ENCODE measurements at places on chromosomes 6 and 20.

DNA sequence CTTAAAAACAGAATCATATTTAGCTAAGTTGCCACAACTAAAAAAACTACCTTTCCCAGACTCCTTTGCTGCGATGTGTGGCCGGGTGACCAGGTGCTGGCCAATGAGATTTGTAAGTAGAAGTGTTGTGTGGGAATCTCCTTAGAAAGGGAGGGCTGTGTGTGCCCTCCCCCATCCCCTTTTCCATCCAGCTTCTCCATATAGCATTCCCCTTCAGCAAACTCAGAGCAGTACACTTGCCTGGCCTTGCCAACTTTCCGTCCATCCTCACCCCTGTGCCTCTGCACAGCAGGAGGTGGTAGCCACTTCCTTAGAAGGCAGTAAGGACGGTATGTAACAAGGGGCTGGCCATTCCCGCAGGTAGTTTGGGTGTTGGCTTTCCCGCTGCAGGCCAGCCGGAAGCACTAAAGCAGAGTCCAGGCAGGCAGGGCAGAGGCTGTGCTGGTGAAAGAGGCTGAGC is 22.3 kb upstream of the KCNK16 start:
- DNase-seq = no peak

- DNase-seq = no peak
Measured at GRCh38 chr6:63537201-63537958, 34.9 kb upstream of the LOC128125822 start.

DNA sequence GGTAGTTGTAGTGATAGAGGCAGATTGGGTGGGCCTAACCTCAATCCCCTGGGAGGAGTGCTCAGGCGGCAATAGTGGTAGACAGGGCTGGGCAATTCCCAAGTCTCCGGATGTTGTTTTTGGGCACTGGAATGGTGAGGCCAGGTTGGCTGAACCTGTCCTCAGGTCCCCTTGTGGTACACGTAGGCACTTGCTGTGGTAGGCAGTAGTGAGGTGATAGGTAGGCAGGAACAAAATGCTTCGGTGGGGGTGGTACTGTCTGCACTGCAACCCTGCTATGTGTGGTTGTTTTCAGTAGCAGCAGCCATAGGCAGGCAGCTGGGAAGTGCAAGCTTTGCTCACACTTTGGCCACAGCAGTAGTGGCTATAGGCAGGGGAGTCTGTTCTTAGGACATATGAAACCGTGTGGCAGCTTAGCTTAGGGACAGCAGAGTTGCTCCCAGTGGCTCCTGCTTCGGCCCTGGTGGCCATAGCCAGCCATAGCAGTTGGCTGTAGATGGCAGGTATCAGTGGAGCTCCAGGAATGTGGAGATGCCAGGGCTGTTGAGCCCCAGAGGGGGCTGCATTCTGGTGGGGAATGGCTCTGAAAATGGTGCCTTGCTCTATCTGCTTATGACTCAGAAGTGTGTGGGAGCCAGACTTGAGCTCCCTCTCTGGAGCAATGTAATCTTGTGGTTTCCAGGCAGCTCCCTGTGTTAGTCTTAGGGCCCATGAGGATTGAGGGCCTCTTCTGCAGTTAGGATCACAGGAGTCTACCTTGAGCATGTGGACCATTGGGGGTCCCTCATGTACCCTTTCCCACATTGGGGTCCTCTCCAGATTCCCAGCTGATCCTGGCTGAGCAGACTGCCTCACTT is 241.8 kb upstream of the BMP2 start:
- DNase-seq = no peak

DNA sequence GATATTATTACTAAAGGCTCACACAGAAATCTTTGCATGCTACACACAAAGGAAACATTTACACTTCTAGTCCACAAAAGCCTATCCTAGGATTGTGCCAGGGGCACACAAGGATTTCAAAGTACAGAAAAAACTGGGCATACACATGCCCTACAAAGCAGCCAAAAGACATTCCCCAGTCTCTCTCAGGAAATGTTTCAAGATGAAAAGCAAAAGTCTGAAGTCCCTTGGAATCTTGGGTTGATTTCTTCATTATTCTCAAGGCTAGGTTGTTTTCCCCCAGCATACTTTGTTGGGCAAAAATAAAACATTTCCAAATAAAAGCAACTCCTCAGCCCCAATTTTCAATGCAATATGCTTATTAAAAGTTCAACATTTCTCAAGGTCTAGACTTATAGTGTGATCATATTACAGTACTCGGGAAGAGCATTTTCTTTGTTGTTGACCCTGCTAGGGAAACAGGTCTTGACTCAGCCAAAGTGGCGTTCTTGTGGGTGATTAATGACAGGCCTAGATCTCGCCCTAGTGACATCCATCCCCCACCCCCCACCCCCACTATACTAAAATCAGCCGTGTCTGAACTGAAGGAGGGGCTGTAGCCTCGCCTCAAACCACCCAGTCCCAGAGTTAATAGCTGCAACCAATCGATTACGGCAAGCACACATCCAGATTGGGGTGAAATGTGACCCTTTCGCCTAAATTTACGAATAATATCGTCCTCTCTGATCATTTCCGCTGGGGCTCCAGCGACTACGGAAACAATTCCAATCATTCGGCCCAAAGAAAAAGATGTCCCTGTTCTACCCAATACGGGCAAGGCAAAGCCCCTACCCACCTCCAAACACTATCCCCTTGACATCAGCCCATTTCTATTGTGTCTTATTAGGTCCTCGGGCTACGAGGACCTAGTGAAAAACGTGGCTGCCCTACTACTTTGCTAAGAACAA is 1.4 kb downstream of the AKIRIN2 start:
- peak; percentile 23 for DNase-seq

DNA sequence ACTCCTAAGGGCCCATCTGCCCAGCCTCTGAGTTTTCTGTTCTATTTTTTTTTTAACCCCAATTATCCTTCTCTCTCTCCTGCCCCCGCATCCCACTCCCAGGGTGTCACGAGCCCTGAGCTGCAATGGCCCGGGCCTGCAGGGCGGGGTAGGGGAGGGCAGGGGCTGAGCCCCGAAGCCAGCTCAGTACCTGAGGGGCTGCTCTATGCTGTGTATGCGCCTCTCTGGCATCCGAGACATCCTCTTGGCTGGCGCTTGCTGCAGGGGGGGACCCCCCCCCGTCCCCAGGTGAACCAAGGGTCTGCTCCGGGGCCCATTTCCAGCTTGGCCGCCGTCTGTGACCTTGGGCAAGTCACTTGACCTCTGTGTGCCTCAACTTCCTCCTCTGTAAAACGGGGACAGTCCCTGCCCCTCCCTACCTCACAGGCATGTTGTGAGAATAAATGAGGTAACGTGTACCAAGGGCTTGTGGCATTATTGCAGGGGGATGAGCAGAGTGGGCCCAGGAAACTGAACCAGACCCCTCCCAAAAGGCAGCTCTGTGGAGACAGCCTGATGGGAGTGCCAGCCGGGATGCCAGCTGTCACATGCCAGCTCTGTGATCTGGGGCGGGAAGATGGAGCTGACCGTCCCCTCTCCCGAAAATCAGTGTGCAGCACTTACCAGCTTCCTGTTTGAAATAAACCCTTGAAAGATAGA is 13.0 kb upstream of the MYL9 start:
- DNase-seq = no peak

DNA sequence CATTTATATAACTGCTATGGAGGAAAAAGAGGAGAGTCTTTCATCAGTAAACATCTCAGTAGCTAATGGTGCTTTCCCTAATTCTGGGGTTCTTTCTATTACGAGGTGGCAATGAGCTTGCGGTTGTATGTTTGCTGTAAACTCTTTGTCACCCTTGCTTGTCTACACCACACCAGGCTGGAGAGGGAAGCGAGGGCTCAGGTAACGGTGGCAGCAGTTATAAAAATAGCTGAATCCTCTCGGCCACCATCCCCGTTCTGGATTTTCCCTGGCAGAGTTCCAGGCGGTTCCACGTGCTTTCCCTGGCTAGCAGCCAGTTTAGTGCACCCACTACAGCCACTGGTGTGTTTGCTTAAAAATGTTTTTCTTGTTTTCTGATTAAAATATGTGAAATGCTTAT is 39.0 kb downstream of the MAS1 start:
- DNase-seq = peak; percentile 10

DNA sequence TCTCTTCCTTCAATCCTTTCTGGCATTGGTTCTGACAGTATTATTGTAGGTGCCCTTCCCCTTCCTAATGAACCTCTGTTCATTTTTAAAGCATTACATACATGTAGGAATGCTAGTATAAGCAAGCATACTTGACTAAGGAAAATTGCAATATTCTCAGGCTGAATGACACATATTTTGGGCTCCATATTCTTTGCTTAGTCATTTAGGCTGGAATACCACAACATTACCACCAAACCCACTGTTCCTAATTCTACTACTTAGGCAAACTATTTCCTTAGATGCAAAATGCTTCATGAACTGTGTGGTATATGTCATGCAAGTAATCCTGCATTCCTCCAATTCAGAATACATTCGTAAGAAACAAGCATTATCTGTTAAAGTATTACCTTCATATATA is 113.9 kb downstream of the PRDM1 start:
- DNase-seq = no peak

DNA sequence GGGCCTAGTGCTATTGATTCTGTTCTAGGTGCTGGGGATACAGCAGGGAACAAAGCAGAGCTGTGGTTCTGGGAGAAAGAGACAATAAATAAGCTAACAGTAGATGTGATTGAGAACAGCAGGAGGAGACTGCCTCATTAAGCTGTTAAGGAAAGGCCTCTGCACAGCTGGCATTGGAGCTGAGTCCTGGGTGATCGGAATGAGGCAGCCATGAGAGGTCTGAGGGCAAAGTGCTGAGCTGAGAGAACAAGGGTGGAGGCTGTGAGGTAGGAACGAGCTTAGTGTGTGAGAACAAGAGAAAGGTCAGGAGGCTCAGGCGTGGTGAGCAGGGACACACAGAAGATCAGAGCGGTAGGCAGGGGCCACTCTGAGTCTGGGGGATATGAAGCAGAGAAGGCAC is 18.3 kb downstream of the DDX27 start:
- no peak for DNase-seq

- no peak for DNase-seq
Measured at GRCh38 chr20:23130622-23131140, 44.6 kb upstream of the CD93 start.

DNA sequence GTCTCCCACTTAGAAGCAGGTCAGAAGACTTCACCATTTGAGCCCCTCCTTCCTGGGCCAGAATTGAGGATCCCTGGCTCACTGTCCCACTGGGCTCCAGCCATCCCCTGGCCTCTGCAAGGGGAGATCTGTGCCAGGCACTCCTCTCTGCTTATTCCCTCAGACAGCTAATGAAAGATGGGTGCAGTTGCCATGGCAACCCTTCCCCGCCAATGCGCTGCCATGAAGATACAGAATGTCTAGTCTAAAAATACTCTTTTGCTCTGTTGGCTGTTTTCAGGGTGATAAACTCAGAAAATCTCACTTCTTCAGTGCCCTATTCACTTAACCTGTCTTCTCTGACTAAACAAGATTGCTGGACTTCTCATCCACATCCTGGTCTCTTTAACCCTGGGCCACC is 13.6 kb upstream of the TTLL2 start:
- no peak for DNase-seq

DNA sequence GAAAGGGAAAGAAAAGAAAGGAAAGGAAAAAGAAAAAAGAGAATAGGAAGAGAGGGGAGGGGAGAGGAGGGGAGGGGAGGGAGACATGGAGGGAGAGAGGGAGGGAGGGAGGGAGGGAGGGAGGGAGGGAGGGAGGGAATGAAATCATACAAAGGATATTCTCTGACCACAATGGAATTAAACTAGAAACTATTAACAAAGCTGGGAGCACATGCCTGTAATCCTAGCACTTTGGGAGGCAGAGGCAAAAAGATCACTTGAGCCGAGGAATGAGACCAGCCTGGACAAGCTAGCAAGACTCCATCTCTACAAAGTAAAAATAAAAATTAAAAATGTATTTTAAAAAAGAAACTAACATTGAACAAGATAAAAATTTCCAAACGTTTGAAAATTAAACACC is 62.8 kb downstream of the ILRUN start:
- DNase-seq = no peak

DNA sequence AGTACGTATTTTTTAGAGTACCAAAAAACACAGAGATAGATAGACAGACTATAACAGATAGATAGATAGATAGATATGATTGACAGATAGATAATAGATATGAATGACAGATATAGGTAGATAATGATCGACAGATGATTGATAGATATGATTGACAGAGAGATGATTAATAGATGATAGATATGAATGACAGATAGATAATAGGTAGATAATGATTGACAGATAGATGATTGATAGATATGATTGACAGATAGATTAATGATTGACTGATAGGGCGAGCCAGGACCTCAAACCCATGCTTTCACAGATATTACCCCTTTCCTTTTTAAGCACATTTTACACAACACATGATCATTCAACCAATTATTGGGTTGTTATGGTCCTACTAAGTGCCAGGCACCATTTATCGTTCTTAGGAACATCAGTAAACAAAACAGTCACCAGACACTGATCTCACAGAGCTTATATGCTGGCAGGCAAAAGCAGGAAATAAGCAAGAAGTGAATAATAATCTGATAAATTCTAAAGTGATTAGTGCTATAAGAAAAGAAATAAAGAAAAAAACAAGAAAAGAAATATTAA is 11.6 kb downstream of the MAFB start:
- DNase-seq = no peak

DNA sequence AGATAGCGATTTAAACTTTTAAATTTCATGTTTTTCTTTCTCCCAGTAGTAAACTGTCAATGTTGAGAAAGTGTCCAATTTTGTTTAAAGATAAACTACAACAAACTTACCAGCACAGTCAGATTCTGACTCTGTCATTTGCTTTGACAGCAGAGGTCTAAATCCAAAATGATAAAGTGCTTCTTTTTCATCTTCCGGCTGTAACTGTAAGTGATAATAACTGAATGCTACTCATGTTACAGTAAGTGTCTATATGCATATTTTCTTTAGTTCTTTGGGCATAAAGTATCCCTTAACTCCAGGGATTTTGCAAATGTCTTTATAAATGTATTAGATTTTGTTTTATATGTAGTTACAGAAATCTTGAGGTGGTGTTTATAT is 610.4 kb downstream of the RFPL4B start:
- no peak for DNase-seq

- no peak for DNase-seq
Measured at GRCh38 chr6:111771094-111771432, 102.2 kb downstream of the FYN start.

GRCh38 chr6:91786474-91787184 is 1199.8 kb upstream of the MAP3K7 start:
- no peak for DNase-seq

GRCh38 chr6:43454290-43454695 is 1.1 kb downstream of the DLK2 start:
- peak; percentile 42 for DNase-seq

GRCh38 chr6:110784610-110784979 is 30.7 kb downstream of the CDK19 start:
- DNase-seq = no peak

All from stimulated activated CD8-positive, alpha-beta memory T cell treated with anti-CD3 and anti-CD28 coated beads, Interleukin-12 subunit alpha, Interleukin-12 subunit beta, amount 100 ng/mL, for 1 hour (primary cell).